ENCODE measurements at places on chromosomes 6 and 20.

DNA sequence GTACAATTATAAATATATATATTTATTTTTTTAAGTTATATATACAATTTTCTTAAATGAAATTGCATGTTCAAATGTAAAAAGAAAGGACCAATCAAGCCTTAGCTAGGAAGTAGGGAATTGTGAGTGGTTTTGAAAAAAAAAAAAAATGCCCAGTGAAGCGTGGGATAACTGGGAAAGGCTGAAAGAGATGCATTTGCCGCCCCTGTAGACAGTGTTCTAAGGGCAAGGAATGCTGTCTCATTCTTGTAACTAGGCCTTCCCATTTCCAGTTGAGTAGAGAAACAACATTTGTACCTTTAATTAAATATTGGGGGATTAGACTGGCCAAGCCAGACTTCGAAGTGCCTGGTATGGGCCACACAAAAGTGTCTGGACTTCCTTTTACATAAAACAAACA is 430.1 kb upstream of the SLC35B3 start:
- H3K27ac ChIP-seq = no peak overlapping the region
- no peaks in the 10 kb centered on the region for H3K27me3 ChIP-seq
- no peaks in the 10 kb centered on the region for H3K36me3 ChIP-seq
- no peak overlapping the region for H3K4me3 ChIP-seq
- DNase-seq = no peak

GRCh38 chr6:68711386-68712000 is 76.4 kb downstream of the ADGRB3 start:
- H3K27me3 ChIP-seq = no peaks in the 10 kb centered on the region
- H3K4me3 ChIP-seq = no peak overlapping the region
- no peaks in the 10 kb centered on the region for H3K36me3 ChIP-seq
- no peak overlapping the region for H3K27ac ChIP-seq
- H3K4me1 ChIP-seq = no peaks in the 10 kb centered on the region

- DNase-seq = no peak
- H3K4me1 ChIP-seq = no peaks in the 10 kb centered on the region
- no peak overlapping the region for H3K27ac ChIP-seq
- no peak overlapping the region for H3K4me3 ChIP-seq
- no peaks in the 10 kb centered on the region for H3K27me3 ChIP-seq
- no peaks in the 10 kb centered on the region for H3K36me3 ChIP-seq
Measured at GRCh38 chr6:71721642-71722041, 164.7 kb upstream of the RIMS1 start.

GRCh38 chr6:157908369-157909281 is 73.0 kb upstream of the SYNJ2 start:
- H3K4me3 ChIP-seq = no peak overlapping the region
- peaks cover 23% of the 10 kb centered on the region for H3K36me3 ChIP-seq
- DNase-seq = no peak
- no peaks in the 10 kb centered on the region for H3K4me1 ChIP-seq
- no peaks in the 10 kb centered on the region for H3K27me3 ChIP-seq

GRCh38 chr20:43431134-43431519 is 26.6 kb upstream of the SRSF6 start:
- DNase-seq = no peak
- H3K4me3 ChIP-seq = no peak overlapping the region
- H3K36me3 ChIP-seq = no peaks in the 10 kb centered on the region
- H3K27ac ChIP-seq = no peak overlapping the region
- no peaks in the 10 kb centered on the region for H3K27me3 ChIP-seq
- no peaks in the 10 kb centered on the region for H3K4me1 ChIP-seq

DNA sequence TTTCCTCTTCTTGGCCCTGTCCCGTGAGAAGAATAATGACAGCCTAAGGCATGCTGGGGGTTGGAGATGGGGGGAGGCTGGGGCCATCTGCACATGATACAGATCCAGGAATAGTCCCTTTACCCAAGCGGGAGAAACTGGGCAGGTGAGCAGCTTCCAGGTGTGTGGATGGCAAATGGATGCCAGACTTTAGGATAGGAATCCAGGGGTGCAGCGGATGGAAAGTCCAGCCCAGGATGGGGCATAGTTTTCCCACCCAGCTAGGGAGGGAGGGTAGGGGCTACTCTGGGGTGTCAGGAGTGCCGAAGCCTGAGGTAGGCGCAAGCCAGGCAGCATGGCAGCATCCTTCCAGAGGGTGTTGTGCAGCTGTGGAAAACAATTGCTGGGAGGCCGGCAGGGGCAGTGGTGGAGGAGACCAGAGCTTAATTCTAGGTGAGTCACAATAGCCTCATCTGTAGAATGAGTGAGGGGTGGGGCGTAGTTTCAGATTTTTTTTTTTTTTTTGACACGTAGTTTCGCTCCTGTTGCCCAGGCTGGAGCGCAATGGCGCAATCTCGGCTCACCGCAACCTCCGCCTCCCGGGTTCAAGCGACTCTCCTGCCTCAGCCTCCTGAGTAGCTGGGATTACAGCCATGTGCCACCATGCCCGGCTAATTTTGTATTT is 15.4 kb upstream of the FAM110A start:
- H3K4me3 ChIP-seq = no peak overlapping the region
- no peak overlapping the region for H3K27ac ChIP-seq
- no peak for DNase-seq
- H3K36me3 ChIP-seq = no peaks in the 10 kb centered on the region
- H3K27me3 ChIP-seq = peaks cover 27% of the 10 kb centered on the region
- H3K4me1 ChIP-seq = no peaks in the 10 kb centered on the region

GRCh38 chr6:74755778-74756177 is 450.1 kb downstream of the COL12A1 start:
- no peaks in the 10 kb centered on the region for H3K36me3 ChIP-seq
- no peak for DNase-seq
- H3K27ac ChIP-seq = no peak overlapping the region
- no peak overlapping the region for H3K4me3 ChIP-seq
- H3K27me3 ChIP-seq = no peaks in the 10 kb centered on the region

GRCh38 chr6:10686901-10687300 is 7.5 kb downstream of the C6orf52 start:
- peaks cover 13% of the 10 kb centered on the region for H3K4me1 ChIP-seq
- no peak for DNase-seq
- H3K27ac ChIP-seq = no peak overlapping the region
- H3K36me3 ChIP-seq = no peaks in the 10 kb centered on the region
- no peak overlapping the region for H3K4me3 ChIP-seq

DNA sequence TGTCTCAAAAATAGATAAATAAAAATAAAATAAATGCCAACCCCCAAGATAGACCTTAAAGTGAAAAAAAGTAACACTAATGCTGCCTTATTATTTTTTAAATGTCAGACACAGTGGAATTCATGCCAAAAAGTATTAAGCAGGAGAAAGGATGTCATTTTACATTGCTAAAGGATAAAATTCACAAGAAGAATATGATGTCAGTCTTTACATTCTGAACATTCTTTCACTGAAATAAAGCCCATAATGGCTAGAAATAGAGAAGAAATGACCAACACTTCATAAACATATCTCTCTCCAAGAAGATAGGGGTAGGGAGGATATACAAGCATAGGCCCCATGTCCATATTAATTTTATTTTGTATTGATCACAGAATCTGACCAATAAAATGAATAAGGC is 47.4 kb downstream of the SLC23A2 start:
- H3K27ac ChIP-seq = no peak overlapping the region
- H3K36me3 ChIP-seq = peaks cover 3% of the 10 kb centered on the region
- H3K27me3 ChIP-seq = no peaks in the 10 kb centered on the region
- DNase-seq = no peak

GRCh38 chr6:36283608-36284007 is 13.7 kb downstream of the PNPLA1 start:
- no peak for DNase-seq
- H3K36me3 ChIP-seq = no peaks in the 10 kb centered on the region
- no peak overlapping the region for H3K4me3 ChIP-seq
- no peak overlapping the region for H3K27ac ChIP-seq
- H3K4me1 ChIP-seq = peaks cover 12% of the 10 kb centered on the region
- peaks cover 10% of the 10 kb centered on the region for H3K27me3 ChIP-seq

GRCh38 chr6:167115054-167115453 is 7.8 kb upstream of the CCR6 start:
- DNase-seq = no peak
- H3K27me3 ChIP-seq = no peaks in the 10 kb centered on the region
- H3K4me1 ChIP-seq = peaks cover 49% of the 10 kb centered on the region
- H3K4me3 ChIP-seq = no peak overlapping the region
- peak overlapping the region; percentile 89 for H3K27ac ChIP-seq

DNA sequence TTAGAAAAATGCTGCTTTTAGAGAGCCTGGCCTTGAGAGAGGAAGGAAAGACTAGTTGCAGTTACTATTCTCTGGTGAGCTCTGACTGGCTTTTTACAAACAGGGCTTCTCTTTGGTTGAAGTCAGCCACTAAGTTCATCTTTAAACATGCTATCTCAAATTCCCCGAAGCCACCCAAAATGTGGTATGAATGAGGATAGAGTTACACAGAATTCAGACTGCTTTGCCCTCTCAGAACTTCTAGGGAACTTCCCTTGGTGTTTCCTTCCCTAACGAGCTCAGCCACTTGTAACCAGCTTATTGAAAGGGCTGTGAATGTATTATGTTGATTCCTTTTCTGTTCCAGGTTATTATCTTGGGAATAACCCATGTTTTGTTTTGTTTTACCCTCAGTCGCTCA is 73.5 kb downstream of the EFHC1 start:
- H3K4me3 ChIP-seq = no peak overlapping the region
- no peak for DNase-seq
- no peaks in the 10 kb centered on the region for H3K4me1 ChIP-seq
- no peaks in the 10 kb centered on the region for H3K27me3 ChIP-seq

- no peaks in the 10 kb centered on the region for H3K4me1 ChIP-seq
- H3K27me3 ChIP-seq = no peaks in the 10 kb centered on the region
- no peak for DNase-seq
- H3K36me3 ChIP-seq = no peaks in the 10 kb centered on the region
- no peak overlapping the region for H3K27ac ChIP-seq
Measured at GRCh38 chr6:48695872-48696271, 584.9 kb upstream of the PTCHD4 start.

DNA sequence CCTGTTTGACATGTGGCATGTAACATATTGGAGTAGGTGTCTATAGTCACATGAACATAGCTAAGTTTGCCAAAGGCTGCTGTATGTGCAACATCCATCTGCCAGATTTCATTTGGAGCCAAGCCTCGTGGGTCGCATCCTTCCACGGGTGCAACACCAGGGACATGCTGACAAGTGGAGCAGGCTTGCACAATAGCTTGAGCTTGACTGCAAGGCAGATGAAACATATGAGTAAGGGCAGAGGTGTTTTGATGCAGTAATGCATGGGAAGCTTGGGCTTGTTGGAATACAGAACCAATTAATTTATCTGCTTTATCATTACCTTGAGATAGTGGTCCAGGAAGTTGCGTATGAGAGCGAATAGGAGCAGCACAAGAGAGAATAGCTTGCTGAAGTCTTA is 74.1 kb upstream of the BTN3A2 start:
- H3K4me1 ChIP-seq = no peaks in the 10 kb centered on the region
- H3K27ac ChIP-seq = no peak overlapping the region
- H3K36me3 ChIP-seq = no peaks in the 10 kb centered on the region
- no peak overlapping the region for H3K4me3 ChIP-seq

GRCh38 chr20:15854911-15855310 is 718.3 kb downstream of the KIF16B start:
- DNase-seq = no peak
- no peaks in the 10 kb centered on the region for H3K27me3 ChIP-seq
- H3K4me1 ChIP-seq = no peaks in the 10 kb centered on the region

DNA sequence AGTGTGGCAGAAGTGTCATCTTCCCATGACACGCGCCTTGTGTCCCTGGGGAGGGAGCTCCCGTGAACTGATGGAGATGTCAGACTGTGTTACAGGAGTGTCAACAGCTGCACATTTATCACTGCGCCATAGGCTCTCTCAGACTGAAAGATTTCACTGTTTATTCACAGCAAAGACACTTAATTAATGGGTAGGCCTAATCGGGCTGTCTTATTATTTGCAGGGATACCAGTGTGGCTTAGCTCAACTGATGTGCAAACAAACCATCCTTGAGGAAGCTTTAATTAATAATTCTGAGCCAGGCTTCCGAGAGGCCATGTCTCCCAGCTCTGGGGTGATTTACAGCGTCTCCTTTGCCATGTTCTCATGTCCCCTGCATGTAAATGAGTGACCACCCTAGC is 771.0 kb downstream of the QKI start:
- no peak overlapping the region for H3K27ac ChIP-seq
- no peaks in the 10 kb centered on the region for H3K36me3 ChIP-seq
- no peak overlapping the region for H3K4me3 ChIP-seq
- H3K27me3 ChIP-seq = no peaks in the 10 kb centered on the region

GRCh38 chr6:111185954-111186353 is 98.7 kb downstream of the SLC16A10 start:
- no peak overlapping the region for H3K4me3 ChIP-seq
- H3K36me3 ChIP-seq = no peaks in the 10 kb centered on the region
- no peak overlapping the region for H3K27ac ChIP-seq
- H3K27me3 ChIP-seq = no peaks in the 10 kb centered on the region
- no peak for DNase-seq

DNA sequence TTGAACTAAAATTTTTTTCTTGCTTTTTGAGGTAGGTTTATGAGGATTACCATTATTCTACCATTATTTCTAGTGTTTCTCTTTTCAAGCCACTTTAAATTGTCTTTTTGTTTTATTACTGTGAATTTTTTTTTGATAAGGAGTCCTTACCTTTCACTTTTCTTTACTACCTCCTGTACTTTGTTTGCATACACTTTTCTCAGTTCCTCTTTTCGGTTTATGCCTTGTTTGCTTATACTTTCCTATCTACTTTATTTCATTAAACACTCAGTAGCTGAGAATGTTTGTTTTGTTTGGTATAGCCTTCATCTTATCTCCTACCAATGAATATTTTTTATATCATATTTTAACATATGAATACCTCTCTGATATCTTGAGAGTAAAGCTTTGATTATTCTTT is 147.9 kb downstream of the TFAP2B start:
- H3K4me1 ChIP-seq = no peaks in the 10 kb centered on the region
- no peak overlapping the region for H3K4me3 ChIP-seq

GRCh38 chr6:149963212-149963461 is 606 bp upstream of the ULBP1 start:
- H3K27ac ChIP-seq = no peak overlapping the region
- H3K36me3 ChIP-seq = no peaks in the 10 kb centered on the region
- H3K27me3 ChIP-seq = peaks cover 75% of the 10 kb centered on the region
- DNase-seq = no peak

- no peak overlapping the region for H3K27ac ChIP-seq
- H3K27me3 ChIP-seq = no peaks in the 10 kb centered on the region
- no peak for DNase-seq
- no peaks in the 10 kb centered on the region for H3K4me1 ChIP-seq
- no peaks in the 10 kb centered on the region for H3K36me3 ChIP-seq
Measured at GRCh38 chr6:126955621-126956020, 162.8 kb upstream of the RSPO3 start.

- H3K36me3 ChIP-seq = no peaks in the 10 kb centered on the region
- no peak overlapping the region for H3K27ac ChIP-seq
- H3K4me3 ChIP-seq = no peak overlapping the region
- DNase-seq = no peak
Measured at GRCh38 chr6:20464041-20464440, 62.4 kb downstream of the E2F3 start.

- no peak overlapping the region for H3K27ac ChIP-seq
- H3K4me3 ChIP-seq = no peak overlapping the region
- DNase-seq = no peak
- no peaks in the 10 kb centered on the region for H3K4me1 ChIP-seq
Measured at GRCh38 chr6:49911252-49911651, 44.9 kb upstream of the CRISP1 start.

GRCh38 chr6:39389484-39389767 is 66.9 kb upstream of the KCNK16 start:
- no peak overlapping the region for H3K4me3 ChIP-seq
- no peak overlapping the region for H3K27ac ChIP-seq
- no peak for DNase-seq
- no peaks in the 10 kb centered on the region for H3K27me3 ChIP-seq

- H3K27ac ChIP-seq = no peak overlapping the region
- no peak overlapping the region for H3K4me3 ChIP-seq
- no peaks in the 10 kb centered on the region for H3K4me1 ChIP-seq
- no peaks in the 10 kb centered on the region for H3K27me3 ChIP-seq
- no peaks in the 10 kb centered on the region for H3K36me3 ChIP-seq
Measured at GRCh38 chr6:51972659-51973058, 114.8 kb downstream of the PKHD1 start.

Data from T-cell (primary cell).